ENCODE measurements at places on chromosomes 2 and 18.

DNA sequence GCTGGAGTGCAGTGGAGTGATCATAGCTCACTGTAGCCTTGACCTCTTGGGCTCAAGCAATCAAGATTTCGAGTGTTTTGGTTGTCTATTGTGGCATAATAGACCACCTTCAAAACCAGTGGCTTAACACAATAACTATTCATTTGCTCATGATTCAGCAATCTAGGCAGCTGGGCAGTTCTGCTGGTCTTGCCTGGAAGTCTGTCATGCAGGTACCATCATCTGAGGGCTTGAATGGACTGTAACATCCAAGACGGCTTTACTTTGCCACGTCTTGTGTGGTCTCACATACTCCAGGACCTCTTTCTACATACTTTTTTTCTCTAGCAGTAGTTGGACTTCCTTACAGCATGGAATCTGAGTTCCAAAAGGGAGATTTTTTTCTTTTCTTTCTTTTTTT, 13.2 kb upstream of the ANKRD29 start:
- DNase-seq, result no peak

DNA sequence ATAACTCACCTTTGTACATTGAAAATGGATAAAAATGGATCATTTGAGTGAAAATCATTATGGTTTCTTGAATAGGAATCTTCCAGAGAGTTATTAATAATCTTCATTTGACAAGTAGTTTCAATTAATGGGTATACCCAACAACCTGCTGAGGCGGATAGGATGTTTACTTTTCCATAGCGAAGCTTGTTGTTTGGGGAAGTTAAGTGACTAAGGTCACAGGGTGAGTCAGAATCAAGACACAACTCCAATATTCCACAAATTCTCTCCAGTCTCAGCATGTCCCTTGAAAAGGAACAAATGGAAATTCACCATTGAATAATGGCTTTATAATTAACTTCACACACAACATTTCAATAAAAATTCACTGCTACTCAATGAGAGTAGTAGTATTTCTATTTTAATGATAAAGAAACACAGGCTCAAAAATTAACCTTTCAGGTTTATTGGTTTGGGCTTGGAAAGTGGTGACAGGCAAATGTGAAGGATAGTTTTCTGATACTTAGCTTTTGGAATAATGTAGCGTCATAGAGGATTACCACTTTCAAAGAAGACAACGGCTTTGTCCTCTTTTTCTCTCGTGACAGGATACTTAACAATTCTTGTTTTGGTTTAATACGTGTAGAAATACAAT, 211.3 kb downstream of the GPD2 start:
- DNase-seq, result no peak

DNA sequence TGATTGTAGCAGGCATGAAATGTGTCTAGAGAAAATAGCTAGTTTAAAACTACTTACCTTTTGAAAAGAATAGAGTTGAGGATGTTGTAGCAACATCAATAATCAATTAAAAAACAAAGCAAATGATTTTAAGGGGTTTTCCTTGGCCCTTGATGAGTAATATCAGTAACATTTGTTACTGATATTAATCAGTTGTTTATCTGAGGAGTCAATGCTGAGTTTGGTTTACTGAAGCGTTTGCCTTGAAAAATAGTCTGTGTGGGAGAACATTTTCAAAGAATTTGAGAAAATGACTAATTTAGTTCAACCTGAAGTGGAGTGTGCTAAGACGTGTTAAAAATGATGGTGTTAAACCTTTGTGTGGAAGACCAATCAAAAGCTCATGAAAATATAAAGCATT, 9.3 kb downstream of the PTH2R start:
- DNase-seq, result no peak

DNA sequence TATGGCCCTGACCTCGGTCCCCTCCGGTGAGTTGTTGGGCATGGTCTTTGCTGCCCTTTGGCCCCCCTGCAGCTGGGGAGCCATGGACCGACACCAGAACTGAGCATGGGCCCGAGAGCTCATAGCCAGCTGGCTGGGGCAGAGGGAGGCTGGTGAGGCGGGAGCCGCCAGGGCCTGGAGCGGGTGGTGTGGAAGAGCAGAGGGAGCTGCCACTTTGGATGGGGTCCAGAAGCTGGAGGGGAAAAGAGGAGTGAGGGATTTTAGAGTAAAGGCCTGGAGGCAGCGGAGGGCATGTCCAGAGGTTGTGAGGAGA, 16.5 kb upstream of the CNNM3 start:
- DNase-seq, result no peak

DNA sequence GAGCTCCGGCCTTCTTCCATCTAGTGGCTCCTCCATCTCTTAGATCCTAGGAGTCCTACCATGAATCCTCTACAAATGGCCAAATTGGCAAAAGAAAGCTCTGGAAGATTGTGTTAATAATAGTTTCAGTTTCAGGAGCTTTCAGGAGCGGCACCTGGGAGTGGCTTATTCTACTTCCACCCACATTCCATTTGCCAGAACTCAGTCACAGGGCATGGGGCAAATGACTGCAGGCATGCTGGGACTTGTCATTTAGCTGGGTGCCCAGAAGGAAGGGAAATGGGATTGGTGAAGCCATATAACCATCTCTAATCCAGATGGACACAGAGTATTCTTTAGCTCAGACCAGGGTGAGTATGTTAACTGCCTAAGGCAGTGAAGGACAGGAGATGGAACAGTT, 3.6 kb upstream of the LRATD1 start:
- no peak for DNase-seq

DNA sequence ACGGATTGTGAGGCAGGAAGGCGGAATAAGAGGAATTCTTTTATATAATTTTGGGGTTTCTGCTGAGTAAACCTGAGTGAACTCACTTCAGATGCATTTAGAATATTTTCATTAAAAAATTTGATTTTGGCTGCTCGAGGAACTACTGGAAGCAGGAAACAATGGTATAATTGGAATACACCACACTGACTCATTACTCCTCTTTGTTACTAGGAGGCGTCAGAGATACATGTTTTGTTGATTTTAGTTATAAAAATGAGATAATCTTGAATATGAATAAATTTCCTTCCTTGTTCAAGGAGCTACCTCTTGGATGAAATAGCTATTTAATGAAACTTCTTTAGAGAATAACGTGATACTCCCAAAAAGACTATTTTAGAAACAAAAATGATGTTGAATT, 97.4 kb downstream of the ANKRD36 start:
- DNase-seq, result no peak

DNA sequence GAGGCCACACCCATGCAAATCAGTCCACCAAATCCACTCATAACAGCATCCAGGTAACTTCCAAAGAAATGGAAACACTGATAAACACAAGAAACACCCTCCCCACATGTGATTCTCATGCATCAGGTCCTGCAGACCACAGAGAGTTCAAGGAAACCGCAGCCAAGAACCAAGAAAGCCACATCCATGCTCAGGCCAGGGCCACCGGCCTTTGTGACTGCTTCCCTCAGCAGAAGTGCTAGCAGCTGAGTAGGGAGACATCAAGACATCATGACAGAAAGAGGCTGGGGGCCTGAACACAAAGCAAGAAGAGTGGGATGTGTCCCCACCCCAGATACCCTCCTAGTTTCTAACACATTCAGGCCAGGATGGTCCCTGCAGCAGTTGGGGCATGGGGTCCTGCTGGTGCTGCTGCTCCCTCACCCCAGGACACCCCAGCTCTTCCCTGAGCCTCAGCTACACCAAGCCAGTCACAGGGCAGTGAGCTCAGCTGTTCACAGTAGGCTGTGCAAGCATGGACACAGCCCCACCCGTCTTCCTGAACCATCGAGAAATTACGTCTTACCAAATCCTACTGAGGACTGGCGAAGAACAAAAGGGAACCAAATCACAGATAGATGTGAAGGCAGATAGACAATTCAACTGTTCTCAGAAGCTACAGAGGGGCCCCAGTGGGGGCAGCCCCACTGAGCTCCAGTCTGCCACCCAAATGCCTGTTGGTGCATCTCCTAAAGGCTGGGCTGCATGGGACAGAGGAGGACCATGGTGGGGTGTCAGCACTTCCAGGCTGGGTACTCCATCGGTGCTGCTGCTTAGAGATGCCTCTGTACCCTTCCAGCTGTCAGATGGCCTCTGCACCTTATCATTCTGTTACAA, 60.9 kb downstream of the HDAC4 start:
- DNase-seq, result no peak
